Activated T-helper 1 cell treated with anti-CD3 and anti-CD28 coated beads, Interleukin-2, amount 50 U/mL, for 16 hours (primary cell): ENCODE measurements at places on chromosomes 3 and 15.

GRCh38 chr3:194761384-194761783 is 75.7 kb downstream of the FAM43A start:
- DNase-seq = no peak

- DNase-seq = no peak
Observed at GRCh38 chr15:66899555-66900350, 165.6 kb upstream of the SMAD3 start.

DNA sequence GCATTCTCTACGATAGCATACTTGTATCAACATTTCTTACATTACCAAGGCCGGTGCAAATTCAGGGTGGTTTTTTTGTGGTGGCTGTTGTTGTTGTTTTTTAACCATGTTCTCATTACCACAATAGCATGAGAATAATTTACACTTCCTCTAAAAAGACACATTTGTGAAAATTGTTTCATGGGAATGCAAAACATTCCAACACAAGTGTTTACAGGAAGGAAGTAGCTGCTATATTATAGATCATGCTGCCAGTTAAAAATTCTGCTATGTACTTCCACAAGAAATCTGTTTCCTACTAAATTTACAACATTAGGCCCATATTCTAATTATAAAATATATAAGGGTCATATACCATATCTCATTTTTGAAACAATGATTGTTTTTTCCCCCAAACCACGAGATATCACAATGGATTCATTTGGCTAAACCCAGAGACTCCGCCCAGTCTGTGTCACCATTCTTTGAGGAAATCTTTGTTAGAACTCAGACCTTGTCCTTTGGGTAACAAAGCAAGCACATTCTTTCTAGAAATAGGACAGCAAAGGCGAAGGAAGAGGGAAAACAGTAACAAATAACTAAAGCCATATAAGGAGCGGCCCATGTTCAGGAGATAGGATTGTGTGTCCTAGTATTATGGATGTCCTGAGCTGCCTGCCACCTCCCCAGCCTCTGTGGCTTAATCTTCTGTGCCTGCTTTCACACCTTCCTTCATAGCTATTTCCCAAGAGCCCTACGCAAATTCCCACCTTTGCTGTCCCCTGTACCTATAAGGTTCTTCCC is 60.1 kb downstream of the UACA start:
- no peak for DNase-seq

GRCh38 chr15:34737477-34737876 is 17.3 kb downstream of the GJD2 start:
- DNase-seq = no peak

GRCh38 chr3:118055381-118055780 is 979.3 kb downstream of the IGSF11 start:
- no peak for DNase-seq
